Renal cortex interstitium (tissue), 15 donors: ENCODE measurements at places on chromosomes 12 and 14. TPM values are rescaled to one million over a fixed set of nuclear protein-coding genes. Genes with fewer than 3 reads are reported as not detected.

DNA sequence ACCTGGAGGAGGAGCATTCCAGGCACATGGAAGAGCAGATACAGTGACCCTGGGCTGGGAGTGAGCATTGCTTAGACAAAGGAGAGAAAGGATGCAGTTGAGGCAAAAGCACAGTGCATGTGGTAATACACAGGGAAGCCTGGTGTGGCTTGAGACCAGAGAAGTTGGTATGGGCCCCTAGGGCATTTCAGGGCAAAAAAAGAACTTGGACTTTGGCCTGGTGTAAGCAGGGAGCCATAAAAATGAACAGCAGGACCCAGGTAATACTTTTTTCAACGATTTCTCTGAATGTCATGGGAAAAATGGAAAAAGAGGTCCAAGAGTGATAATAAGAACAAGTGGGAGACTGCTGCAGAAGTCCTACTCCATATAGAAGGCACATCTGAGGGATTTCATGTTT is 163.9 kb downstream of the ASCL4 start:
- DNase-seq, result no peak

DNA sequence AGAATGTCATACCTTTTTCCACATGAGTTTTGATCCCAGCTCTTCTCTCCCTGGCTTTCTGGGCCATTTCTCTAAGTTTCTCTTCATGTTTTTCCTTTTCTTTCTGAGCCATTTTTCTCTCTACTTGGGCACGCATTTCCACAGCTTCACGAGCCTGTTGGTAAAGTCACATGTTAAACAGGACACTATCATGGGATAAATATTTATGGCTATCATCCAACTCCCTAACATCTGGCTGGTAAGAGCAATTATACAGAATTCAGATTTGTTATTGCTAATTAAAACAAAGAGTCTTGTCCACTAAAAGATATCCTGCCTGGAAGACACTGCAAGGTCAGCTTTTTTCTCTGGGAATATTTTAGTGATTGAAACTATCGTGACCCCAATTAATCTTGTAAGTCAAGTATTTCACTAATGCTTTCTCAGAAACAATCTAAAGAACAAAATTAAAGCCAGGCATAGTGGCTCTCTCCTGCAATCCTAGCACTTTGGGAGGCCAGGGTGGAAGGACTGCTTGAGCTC is 23.1 kb downstream of the SLIRP start:
- no peak for DNase-seq

DNA sequence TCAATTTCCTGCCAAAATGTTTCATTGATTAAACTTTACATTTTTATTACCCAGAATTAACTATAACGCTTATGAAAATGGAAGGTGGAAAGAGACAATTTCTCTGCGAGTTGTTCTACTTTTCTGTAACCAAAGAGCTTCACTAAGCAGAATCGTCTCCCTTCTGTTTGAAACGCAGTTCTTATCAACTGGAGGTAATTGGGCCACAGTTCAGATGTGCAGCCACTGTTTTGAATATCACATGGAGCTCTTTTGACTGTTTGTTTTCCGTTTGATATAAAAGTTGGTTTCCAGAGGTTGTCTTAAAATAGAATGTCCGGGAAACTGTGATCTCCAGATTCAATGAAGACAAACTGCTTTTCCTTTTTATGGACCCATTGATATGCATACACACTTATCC is 183.3 kb upstream of the SEL1L start:
- no peak for DNase-seq

- DNase-seq, result no peak
These were observed 18.1 kb upstream of the RAD52 start for GRCh38 chr12:967641-968040.

GRCh38 chr14:54572316-54572715 is 5.4 kb downstream of the SAMD4A start:
- no peak for DNase-seq

GRCh38 chr12:43109631-43110345 is 442.2 kb downstream of the ADAMTS20 start:
- no peak for DNase-seq

DNA sequence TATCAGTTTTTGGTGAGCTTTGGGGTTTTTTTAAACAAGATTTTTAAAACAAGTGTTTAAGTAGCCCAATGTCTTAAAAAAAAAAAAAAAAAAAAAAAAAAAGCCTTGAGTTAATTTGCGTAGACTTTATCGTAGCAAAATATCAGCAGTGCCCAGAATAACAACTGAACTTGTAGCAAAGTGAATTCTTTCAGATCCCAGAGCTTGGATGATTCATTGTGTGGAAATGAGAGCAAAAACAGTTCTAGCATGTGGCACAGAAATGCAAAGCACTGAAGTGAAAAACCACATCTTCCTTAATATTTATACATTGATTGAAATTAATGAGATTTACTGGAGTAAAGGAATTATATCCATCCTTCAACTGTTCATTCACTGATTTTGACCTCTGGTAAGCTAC is 258.1 kb downstream of the EGLN3 start:
- DNase-seq, result no peak

DNA sequence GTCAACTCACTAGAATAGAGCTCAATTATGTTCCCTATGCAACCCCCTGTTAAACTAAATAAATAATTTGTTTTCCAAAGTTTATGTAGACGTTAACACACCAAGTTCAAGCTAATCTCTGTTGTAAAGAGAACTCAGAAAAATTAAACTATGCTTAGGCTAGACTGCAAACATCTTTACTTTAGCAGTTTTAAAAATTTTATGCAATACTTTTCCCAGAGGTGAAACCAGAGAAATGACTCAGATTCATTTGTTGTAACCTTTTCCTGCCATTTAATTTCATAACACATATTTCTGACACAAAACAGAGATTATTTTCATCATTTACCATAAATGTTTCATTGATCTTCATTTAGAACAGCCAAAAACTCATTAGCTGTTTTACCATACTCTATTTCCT is 27.4 kb downstream of the ABCC9 start:
- DNase-seq, result no peak

GRCh38 chr14:55951341-55952206 is 166.6 kb upstream of the PELI2 start:
- DNase-seq, result no peak

DNA sequence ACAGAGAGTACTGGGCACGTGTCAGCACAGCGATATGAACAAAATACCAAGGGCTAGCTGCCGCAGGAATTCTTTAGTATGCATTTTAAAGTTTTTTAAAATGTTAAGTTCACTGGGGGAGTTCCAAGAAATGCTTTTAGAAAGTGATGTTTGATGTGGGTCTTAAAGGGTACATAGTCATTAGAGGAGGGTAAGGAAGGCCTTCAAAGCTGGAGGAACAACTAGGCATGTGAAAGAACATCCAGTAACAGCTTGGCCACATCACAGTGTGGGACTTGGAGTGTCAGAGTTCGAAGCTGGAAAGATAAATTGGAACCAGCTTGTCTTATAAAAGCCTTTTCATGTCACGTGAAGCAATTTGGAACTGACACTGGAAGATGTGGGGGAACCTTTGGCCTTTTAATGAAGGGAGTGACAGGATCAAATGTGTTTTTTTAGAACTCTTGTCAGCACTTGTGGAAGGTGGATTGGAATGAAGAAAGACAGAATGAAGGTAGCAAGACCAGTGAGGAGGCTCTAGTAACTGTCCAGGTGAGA is 57.7 kb downstream of the WDR20 start:
- DNase-seq, result peak; percentile 33

DNA sequence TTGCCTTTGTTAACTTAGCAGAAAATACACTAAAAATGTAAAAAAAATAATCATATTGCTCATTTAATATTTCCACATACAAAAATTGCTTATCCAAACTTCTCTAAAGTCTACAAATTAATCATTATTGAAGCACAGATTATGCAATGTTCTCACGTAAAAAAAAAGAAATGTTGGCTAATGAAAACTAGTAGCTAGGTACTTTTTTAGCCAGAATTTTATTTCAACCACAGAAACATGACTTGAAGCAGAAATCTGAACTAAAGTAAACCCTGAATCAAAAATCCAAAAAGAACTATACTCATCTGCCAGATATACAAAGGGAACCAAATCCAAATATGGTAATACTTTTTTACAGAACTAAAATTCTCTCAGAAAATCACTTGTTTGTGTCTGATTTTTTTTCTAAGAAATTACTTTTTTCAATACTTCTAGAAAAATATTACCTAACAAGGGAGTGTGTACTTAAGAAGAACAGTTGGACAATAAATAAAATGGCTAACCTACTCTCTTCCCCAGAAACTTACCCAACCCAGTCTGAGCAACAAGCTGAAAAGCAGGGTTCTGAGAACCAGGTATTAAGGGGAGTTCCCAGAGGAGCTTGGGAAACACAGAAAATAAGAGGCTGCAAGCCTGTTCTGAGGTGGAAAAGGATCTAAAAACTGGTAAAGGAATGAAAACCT is 78.4 kb upstream of the RAP1B start:
- DNase-seq, result no peak

GRCh38 chr12:52370926-52371608 is 3.8 kb upstream of the KRT85 start:
- peak; percentile 23 for DNase-seq

DNA sequence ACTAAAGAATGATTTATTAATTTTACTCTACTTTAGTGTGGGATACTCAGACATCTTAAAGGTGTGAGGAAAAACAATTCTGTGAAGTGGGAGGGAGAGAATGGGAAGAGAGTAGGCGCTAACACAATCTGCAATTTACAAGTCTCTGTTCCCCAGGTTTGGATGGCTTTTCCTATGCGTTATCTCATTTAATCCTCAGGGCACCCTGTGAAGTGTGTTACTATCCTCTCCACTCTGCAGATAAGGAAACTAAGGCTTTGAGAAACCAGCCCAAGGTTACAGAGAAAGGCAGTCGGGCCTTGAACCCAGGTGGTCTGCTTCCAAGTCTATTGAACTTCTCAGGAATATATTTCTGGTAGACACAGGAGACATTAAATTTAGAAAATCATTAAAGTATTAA is 36.2 kb upstream of the TUBA1C start:
- no peak for DNase-seq

GRCh38 chr14:100440207-100440631 is 117.1 kb downstream of the SLC25A47 start:
- DNase-seq, result peak; percentile 62

TMEM229B gene
- polyA plus RNA-seq, result 1.9 TPM

SYNDIG1L gene
- polyA plus RNA-seq, result 0.19 TPM
